ENCODE measurements at places on chromosomes 3 and 15.

GRCh38 chr15:98401029-98401428 is 247.3 kb upstream of the IGF1R start:
- DNase-seq, result no peak

DNA sequence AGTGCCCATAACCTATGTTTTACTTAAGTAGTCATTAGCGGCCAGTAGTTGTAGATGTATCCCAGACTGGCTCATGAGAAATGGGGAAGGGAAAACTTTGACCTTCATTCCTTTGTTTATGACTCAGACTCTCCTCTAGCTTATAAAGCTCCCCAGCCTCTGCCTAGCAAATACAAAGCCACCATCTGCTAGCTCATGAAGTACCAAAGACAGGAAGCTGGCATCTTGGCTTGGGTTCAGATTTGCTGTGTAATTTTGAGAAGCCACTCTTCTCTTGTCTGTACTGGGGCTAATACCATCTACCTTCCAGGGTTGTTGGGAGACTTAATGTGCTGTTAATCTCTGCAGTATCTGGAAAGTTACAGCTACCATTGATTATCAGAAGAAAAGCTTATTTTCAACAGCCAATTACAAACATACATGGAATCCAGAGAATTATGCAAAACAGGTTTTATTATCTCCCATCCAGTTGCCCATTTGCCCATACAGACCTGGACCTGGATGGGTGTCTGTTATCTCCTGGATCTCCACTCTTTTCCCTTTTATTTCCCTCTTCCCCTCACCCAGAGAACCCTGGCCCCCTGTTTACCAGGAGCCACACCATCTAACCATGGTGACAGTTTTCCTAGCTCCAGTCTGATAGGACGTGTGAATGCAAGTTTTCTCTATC is 153.8 kb downstream of the SEMA6D start:
- DNase-seq, result no peak

GRCh38 chr15:83476066-83476465 is 28.9 kb downstream of the SH3GL3 start:
- no peak for DNase-seq

DNA sequence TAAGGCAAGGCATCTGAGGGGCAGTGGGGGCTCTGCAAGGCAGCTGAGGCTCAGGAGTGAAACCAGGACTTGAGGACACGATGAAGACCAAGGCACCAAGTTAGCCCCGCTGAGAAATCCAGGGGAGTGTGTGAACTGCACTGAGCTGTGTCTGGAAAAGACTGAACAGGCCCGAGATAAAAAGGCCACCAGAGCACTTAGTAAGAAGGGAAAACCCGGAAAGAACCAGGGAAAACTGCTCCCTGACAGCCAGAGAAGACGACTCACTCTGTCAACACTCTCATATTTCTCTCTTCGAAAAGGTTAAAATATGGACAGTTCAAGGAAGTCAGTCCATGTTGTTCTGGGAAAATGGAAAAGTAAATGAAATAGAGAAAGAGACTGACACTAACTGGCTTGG is 109.0 kb downstream of the SEC22A start:
- DNase-seq, result no peak

- no peak for DNase-seq
Observed at GRCh38 chr3:148513096-148513543, 184.6 kb upstream of the AGTR1 start.

DNA sequence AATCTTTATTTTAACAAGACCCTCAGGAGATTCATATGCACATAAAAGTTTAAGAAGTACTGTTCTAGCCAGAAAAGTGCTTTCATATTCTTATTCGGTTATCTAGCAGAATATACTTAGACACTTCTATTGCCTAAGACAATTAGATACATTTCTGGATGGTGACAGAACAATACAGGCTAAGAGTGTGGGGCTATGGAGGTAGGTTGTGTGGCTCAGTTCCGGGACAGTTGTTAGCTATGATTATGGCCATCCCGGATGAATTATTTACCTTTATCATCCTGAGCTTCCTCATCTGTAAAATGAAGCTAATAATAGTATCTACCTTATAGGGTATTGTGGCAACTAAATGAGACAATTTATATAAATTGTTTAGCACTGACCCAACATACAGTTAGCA is 6.6 kb downstream of the FAM98B start:
- DNase-seq, result no peak

DNA sequence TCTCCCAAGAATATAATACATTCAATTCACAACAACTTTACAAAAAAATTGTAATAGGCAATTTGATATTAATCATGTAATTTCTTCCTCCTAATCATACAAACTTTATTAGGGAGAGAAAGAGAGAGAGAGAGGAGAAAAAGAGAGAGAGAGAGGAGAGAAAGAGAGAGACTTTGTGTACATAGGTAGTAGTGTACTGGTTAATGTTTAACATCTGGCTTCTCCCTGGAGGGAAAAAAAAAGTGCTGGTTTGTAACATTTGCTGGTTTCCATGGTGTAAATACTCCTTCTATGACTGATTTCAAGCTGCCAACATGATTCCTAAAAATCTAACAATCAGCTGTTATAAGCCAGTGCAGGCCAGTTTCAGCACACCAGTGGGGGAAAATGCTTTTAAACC is 98.0 kb upstream of the ARHGEF26 start:
- peak; percentile 59 for DNase-seq

DNA sequence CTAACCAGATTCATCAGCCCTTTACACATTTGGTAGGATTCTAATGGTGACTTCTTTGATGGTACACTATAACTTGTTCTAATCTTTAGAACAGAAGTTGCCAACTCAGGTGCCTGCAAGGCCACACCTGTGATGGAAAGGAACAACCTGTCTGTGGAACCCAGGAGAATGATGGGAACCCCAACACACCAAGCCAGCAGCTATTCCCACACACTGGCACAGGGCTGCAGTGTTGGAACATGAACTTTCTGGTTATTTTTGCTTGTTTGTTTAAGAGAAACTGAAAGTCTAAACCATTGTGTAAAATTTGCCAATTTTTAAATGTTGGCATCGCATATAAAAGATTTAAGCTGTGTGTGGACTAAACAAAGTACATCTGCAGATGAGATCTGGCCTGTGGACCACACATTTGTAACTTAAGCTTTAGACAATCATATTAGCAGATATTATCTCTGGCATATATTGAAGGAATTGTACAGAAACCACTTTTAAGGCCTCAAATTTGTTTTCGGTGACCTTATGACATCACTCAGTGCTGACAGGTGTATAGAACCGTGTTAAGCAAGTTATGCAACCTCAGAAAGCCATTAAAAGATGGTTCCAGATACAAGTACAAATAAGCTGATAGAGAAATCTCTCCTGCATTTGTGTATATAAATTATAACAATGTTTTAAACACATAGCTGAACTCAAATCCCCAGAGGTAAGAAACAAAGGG is 242.9 kb downstream of the SLC9A9 start:
- no peak for DNase-seq

- DNase-seq, result no peak
Observed at GRCh38 chr3:150917951-150918350, 12.7 kb upstream of the MINDY4B start.

- DNase-seq, result no peak
Observed at GRCh38 chr3:10268116-10268515, 19.9 kb downstream of the TATDN2 start.

DNA sequence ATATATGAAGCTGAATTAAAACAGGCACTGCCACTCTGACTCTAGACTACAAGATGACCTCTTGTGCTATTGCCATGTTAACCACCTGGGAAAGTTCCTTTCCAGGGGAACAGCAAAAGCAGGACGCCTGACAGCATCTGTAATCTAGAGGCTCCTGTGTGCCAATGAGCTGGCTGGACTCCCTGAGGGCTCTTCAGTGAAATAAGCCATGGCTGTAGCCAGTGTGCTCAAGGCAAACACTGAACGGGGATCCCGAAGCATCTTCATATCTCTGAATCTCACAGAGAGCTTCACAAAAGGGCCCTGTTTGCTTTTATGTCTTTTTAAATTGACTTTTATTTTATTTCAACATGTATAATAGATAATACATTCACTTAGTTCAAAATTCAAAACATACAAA is 57.2 kb downstream of the BFSP2 start:
- DNase-seq, result no peak

DNA sequence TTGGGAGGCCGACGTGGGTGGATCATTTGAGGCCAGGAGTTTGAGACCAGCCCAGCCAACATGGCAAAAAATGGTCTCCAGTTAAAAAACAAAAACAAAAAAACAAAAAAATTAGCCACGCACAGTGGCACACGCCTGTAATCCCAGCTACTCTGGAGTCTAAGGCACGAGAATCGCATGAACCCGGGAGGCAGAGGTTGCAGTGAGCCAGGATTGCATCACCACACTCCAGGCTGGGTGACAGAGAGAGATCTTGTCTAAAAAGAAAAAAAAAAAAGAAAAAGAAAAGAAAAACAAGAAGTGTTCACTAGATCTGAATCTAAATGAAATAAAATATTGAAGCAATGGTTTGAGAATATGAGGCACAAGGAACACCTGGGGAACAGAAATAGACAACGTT is 36.7 kb downstream of the SLC9A9 start:
- no peak for DNase-seq

DNA sequence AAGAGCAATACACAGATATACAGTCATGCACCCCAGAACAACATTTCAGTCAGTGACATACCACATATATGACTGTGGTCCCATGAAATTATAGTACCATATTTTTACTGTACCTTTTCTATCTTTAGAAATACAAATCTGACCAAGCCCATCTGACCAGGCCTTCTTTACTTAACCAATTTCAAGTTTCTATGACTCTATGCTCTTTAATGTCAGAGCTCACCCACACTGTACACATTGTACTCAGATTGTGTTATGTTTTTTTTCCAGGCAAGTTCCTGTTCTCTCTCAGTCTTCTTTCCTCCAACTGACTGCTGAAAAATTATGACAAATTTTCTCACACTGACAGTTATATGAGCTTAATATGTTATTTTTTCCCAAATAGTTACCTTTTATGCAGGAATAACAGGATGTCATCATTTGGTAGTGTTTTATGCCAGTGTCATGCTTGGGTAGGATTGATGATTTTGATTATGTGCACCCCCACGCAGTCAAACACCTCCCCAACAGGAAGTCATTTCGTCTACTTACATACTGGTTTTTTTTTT is 8.0 kb upstream of the CBLB start:
- no peak for DNase-seq

GRCh38 chr15:95291898-95292472 is 1038.5 kb upstream of the NR2F2 start:
- DNase-seq, result no peak

DNA sequence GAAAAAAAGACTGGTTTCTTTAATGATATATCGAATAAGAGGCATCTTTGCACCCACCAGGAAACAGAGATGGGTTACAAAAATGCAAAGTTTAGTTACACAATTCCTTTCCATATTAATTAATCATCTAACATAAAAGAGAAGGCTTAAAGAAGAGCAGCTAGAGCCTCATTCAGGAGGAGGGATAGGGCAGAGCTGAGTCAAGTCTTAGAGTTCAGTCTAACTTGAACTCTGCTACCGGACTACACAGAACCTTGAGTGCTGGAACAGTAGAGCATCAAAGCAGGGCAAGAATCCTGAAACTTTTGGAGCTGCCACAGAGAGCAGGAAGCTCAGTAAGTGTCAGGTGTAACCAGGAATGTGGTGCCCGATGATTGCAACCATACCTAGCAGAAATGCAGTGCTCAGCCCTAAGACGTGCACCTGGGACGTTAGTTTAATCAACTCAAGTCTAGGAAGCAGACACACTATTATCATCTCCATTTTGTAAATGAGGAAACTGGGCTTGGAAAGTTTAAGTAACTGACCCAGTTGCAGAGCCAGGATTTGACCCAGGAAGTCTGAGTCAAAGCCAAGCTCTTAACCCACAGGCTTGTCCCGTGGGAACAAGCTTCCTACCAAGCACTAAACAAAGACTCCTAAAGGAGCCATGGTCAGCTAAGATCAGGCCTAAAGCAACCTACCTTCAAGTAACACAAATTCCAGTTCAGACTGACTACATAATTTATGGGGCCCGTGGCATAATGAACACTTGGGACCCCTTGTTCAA is 187.4 kb downstream of the FOXP1 start:
- no peak for DNase-seq

GRCh38 chr15:50224606-50225005 is 40.9 kb downstream of the HDC start:
- no peak for DNase-seq

- no peak for DNase-seq
Observed at GRCh38 chr3:158121295-158121694, 11.4 kb downstream of the RSRC1 start.

DNA sequence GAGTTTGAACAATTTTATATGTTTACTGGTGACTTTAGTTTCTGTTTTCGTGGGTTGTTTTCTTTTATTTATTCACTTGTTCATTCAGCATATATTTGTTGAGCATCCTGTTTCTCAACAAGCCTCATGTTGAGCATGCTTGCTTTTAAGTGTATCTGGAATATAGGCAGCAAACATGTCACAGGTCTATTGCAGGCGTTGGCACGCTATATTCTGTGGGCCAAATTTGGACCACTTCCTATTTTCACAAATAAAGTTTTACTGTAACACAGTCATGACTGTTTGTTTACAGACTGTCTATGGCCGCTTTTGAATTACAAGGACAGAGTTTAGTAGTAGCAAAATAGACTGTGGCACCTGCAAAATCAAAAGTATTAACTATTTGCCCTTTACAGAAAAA is 89.6 kb downstream of the THRB start:
- no peak for DNase-seq

- no peak for DNase-seq
Observed at GRCh38 chr3:102195198-102195948, 239.4 kb upstream of the ZPLD1 start.

DNA sequence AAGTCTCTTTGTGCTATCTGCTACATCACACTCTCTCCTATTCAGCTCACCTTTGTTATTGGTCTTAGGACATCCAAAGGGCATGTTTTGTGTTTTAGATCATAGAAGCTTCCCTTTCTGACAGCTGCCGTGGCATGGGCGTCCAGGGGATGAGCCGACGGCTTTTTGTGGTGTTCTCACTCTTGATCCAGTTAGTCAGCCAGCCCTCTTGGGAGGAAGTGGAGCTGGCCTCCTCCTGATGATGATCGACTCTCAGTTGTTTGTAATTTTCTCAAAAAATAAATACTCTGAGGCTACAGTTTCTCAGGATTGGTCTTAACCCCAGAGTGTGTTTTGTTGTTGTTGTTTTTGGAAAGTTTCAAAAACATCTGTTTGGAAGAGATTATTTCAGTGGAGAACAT is 34.4 kb downstream of the BOC start:
- DNase-seq, result no peak

- no peak for DNase-seq
Observed at GRCh38 chr15:72163719-72164118, 33.9 kb downstream of the GRAMD2A start.

DNA sequence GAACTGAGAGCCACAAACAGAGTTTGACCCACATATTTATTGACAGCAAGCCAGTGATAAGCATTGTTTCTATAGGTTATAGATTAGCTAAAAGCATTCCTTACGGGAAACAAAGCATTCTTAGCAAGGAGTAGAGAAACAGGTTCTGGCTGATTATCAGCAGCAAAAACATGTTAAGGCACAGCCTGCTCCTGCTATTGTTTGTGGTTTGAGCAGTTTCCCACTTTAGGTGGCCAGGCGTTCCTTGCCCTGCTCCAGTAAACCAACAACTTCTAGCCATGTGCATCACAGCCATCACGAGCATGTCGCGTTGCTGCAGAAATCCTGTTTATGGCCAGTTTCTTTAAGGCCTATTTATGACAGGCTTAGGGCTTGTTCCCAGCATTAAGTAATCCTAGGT is 44.7 kb upstream of the C2CD4B start:
- DNase-seq, result peak; percentile 48

- DNase-seq, result no peak
Observed at GRCh38 chr15:63749330-63749942, 84.3 kb downstream of the HERC1 start.

GRCh38 chr3:114445233-114445632 is 151.4 kb downstream of the TIGIT start:
- no peak for DNase-seq

GRCh38 chr3:40044487-40044886 is 235.1 kb downstream of the MYRIP start:
- no peak for DNase-seq
